ENCODE measurements at places on chromosomes 7 and 10.

- DNase-seq = no peak
Measured at GRCh38 chr7:148852272-148852671, 31.8 kb downstream of the EZH2 start.

DNA sequence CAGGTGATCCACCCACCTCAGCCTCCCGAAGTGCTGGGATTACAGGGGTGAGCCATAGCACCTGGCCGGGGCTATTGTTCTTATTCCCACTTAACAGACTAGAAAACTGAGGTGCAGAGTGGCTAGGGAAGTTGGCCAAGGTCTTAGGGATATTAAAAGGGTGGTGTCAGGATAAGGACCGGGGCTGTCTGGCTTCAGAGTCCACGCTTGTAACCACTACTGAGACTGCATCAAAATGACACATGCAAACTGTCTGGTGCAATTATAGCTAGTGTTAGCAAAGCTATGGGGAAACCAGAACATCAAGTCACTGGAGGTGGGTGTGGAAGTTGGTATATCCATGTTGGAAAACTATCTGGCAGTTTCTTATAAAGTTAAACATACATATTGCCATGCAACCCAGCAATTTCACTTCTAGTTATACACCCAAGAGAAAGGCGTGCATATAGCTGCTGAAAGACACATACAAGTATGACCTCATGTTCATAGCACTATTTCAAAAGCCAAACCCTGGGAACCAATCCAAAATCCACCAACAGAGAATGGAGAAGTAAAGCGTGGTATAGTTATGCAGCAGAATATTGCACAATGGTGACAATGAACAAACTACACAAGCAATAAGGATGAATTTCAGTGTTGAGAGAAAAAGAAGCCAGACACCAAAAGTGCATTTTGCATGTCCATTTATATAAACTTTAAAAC is 33.9 kb upstream of the EEPD1 start:
- no peak for DNase-seq

DNA sequence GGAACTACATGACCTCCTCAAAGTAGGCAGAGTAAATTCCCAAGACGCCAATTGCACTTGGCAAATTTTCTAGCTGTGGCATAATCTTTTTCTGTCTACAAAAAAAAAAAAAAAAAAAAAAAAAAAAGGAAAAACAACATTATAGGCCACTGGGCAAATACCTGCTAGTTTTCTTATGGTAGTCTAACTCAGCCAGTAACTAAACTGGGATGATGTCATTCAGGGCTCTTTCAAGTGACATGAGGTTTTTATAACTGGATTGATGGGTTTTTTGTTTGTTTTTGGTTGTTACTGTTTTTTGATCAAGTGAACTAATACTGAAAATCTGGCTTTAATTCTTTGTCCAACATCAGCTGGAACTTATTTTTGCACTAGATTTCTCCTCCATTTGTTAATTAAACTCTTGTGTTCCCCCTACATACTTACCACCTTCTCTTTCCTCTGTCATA is 7.4 kb upstream of the VIM start:
- no peak for DNase-seq

GRCh38 chr7:23431702-23432199 is 38.5 kb downstream of the IGF2BP3 start:
- no peak for DNase-seq

DNA sequence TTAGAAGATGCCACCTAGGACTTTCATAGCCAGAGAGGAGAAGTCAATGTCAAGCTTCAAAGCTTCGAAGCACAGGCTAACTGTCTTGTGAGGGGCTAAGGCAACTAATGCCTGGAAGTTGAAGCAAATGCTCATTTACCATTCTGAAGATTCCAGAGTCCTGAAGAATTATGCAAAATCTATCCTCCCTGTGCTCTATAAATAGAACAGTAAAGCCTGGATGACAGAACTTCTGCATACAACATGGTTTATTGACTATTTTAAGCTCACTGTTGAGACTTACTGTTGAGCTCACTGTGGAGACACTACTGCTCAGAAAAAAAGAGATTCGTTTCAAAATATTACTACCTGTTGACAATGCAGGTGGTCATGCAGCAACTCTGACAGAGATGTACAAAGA is 28.6 kb downstream of the TNS3 start:
- no peak for DNase-seq

DNA sequence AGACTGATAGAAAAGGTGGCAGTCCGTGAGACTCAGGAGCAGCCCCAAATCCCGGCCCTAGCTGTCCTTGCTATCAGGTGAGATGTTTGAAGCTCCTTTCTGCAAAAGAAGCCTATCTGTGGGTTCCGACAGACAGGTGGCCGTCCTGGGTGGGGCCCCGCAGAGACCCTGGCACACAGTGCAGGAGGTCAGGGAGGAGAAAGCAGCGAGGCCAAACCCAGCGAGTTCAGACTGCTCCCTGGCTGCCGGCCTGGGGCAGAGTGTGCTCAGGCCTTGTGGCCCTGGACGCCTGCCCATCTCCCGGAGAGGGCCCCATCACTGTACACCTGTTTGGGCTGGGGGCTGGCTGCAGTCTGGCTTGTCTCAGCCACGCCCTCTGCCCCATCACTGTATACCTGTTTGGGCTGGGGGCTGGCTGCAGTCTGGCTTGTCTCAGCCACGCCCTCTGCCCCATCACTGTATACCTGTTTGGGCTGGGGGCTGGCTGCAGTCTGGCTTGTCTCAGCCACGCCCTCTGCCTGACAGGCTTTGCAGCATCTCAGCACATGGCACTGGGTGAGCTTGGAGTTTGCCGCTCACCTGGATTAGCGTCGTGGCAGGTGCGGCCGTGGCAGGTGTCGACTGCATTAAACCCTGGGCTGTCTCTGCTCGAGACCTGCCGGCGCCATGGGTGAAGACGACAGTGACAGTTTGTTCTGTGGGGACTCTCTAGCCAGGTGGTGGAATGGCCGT is 11.8 kb upstream of the PRKAR1B start:
- no peak for DNase-seq

GRCh38 chr10:29106287-29106686 is 182.6 kb upstream of the LYZL1 start:
- no peak for DNase-seq

GRCh38 chr10:33112831-33113455 is 154.9 kb upstream of the ITGB1 start:
- DNase-seq = no peak

DNA sequence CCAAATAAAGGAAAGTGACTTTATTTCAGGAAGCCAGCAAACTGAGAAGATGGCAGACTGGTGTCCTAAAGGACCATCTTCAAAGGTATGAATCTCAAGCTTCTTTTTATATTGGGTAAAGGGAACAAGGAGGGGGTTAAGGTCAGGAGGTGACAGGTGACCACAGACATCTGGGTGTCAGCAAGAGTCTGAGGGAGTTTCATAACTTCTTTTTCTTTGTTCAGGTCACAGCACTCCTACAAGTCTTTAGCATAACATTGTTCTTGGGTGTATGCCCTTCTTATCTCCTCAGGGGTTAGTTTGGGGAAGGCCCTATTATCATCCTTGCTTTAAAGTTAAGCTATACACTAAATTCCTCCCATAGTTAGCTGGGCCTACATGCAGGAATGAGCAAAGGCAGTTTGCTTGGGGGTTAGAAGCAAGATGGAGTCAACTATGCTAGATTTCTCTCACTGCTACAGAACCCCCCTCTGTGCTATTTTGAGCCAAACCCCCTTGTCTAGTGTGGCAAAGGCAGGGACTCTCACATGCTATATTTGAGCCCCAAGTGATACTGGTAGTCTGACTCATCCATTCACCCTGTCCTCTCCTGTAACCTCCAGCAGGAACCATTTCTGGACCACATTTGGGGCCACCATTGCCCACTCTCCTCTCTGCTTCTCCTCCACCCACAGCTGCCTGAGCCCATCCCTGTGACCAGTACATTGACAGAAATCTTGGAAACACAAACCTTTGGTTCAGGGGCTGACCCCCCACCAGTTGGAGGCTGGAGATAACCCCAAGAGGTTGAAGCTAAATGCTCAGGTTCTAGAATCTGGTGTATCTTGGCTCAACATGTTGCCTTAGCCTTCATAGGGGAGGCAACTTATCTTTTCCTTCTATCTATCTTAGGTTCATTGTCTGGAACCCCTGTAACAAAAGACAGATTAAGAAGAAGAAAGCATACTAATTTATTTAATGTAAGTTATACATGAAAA is 55.5 kb upstream of the LRGUK start:
- DNase-seq = no peak

DNA sequence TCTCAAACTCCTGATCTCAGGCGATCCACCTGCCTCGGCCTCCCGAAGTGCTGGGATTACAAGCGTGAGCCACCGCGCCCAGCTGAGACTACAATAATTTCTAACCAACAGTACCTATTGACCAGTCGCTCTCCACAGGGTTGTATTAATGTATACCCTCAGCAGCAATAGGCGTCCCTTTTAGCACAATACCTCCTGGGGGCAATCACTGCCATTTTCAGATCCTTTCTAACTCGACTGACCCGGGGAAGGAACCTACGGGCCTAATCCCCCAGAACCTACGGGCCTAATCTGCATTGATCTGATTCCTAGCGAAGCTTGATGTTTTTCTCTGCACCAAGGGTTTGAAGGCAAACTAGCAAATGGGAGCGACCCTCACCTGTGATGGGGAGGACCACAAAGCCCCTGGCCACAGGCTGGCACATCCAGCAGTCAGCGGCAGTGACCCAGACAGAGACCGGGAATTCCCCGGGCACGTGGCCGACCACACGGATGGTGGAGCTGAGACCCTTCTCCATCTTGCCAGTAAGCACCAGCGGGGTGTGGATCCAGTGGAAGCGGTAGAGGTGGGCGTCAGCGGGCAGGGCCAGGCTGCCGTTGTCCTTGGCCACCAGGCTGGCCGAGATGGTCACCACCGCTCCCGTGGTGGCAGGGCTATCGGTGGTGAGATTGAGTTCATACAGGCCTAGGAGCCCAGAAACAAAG is 6.9 kb downstream of the TMEM130 start:
- no peak for DNase-seq

DNA sequence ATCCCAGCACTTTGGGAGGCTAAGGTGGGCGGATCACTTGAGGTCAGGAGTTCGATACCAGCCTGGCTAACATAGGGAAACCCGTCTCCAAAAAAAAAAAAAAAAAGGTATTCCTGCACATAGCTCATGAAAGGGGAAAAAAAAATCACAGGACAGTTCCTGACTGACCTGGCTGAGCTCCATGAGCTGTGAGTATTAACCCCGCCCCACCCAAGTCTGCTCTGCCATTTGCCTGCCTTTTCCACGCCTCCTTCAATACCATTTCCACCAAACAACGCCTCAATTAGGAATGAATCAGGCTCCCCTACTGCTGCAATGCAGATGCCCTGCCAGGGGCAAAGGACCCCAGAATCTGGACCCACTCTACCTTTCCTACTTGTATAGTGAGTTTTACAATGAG is 55.0 kb downstream of the PDIA4 start:
- no peak for DNase-seq

DNA sequence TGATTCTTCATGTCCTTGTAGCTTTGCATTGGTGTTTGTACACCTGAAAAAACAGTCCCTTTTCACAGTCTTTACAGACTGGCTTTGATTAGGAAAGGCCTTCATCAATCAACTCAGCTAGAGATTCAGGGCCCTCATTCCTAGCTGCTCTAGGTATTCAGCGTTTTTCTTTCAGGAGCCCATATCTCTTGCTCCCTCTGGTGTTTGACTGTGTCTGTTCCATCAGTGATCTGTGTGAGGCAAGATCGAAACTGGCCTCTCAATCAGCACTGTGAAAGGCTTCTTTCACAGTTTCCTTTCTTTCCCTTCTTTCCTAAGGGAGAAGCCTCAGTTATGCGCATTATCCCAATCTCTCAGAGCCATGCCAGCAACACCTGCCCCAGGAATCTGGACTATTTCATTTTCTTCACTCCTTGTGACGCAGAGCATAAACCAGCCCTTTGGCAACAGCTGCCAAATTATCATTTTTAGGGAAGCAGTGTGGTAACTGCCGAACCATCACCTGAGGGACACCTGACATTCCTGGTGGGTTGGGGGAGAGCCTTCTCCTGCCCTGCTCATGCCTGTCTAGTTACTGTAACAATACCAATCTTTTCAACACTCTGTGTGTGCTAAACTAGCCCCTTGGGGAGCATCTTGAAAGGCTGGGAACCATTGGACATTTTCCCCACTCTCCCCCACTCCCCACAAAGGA is 75.7 kb upstream of the CCDC71L start:
- DNase-seq = peak; percentile 19

- DNase-seq = no peak
Measured at GRCh38 chr7:128131731-128132130, 100.5 kb upstream of the LRRC4 start.

- DNase-seq = peak; percentile 15
Measured at GRCh38 chr7:142866361-142867096, 11.7 kb downstream of the EPHB6 start.

DNA sequence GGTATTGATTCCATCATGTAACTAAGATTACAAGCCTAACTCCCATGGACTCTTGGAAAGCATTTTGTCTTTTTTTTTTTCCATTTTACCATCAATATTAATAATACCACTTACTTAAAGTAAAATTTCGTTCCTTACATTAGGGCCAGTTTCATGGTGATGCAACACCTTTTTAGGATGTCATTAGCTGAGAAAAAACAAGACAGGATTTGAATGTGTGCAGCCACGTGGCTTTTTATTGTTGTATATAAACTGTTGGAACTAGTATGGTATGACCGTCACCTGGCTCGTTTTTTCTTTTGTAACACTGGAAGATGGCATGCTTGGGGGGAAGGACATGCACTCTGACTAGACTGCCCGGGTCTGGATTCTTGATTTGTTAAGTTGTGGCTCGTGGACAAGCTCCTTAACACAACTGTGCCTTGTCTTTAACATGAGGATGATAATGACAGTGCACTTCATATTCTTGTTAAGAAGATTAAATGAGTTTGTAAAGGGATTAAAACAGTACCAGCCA is 42.1 kb downstream of the ARHGAP21 start:
- DNase-seq = no peak

DNA sequence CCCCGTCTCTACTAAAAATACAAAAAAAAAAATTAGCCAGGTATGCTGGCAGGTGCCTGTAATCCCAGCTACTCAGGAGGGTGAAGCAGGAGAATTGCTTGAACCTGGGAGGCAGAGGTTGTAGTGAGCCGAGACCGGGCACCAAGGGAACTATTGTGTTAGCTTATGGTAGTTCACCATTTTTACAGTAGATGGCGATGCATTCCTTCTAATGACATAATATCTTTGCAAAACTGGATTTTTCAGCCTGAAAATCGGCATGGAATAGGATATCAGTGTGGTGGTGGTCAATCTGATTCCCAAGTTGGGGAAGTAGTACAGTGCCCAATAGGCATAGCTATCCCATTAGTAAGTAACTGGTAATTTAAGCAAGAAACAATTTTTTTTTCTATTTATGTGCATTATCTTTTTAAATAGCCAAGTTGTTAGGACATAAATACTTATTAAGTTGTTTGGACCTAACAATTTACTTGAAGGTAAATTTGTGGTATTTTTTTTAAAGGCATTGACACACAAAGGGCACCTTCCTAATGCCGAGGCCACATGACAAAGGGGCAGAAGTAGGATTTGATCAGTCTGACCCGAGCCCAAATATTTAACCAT is 17.6 kb upstream of the IMPDH1 start:
- DNase-seq = peak; percentile 26

- DNase-seq = no peak
Measured at GRCh38 chr7:93551063-93551895, 23.2 kb downstream of the CALCR start.
